ENCODE measurements at places on chromosomes 3 and 15. TPM values are rescaled to one million over a fixed set of nuclear protein-coding genes. Genes with fewer than 3 reads are reported as not detected.

Gene COL8A1
- 134 TPM for total RNA-seq

Gene KCNH8
- not detected for total RNA-seq

Gene ARGFX
- not detected for total RNA-seq

Gene PLA2G4D
- total RNA-seq, result not detected

Gene ALG1L2
- 0.91 TPM for total RNA-seq

Gene DISP2
- total RNA-seq, result 0.13 TPM

Gene HTR3C
- not detected for total RNA-seq

Measured in articular chondrocyte of knee joint (primary cell).